ENCODE measurements at places on chromosomes 2 and 18.

DNA sequence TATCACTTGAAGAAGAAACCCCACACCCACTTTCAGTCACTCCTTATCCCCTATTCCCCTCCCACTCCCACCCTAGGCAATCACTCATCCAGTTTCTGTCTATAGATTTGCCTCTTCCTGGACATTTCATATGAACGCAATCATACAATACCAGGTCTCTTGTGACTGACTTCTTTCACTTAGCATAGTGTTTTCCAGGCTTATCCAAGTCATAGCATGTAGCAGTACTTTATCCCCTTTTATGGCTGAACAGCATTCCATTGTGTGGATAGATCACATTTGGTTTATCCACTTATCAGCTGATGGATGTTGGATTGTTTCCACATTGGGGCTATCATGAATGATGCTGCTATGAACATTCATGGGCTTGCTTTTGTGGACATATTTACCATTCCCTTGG is 6.6 kb downstream of the CFAP221 start:
- no peak for DNase-seq

GRCh38 chr2:191359133-191359532 is 113.9 kb downstream of the MYO1B start:
- DNase-seq = no peak

GRCh38 chr2:169108099-169108884 is 38.9 kb downstream of the DHRS9 start:
- DNase-seq = no peak

DNA sequence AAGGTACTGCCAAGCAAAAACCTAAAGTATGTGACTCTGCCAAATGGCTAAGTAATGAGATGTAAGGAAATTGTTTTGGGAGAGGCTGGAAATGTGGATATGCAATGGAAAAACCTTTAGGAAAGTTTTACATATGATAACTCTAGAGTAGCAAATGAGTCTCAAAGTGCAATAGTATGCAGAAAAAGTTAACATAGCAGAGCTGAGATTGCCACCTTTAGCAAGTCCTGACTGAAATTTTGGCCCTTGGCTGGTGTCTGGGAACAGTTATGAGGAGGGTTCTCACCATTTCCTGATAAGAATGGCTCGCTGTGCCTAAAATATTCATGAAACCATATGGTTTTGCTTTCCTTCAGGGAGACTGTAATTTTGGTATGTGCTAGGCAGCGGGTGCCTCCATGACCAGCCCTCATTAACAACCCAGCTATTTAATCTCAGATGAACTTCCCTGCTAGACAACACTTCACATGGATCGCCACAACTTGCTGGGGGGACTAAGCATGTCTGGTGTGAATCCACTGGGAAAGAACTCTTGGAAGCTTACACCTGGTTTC is 72.3 kb upstream of the ERBB4 start:
- no peak for DNase-seq

DNA sequence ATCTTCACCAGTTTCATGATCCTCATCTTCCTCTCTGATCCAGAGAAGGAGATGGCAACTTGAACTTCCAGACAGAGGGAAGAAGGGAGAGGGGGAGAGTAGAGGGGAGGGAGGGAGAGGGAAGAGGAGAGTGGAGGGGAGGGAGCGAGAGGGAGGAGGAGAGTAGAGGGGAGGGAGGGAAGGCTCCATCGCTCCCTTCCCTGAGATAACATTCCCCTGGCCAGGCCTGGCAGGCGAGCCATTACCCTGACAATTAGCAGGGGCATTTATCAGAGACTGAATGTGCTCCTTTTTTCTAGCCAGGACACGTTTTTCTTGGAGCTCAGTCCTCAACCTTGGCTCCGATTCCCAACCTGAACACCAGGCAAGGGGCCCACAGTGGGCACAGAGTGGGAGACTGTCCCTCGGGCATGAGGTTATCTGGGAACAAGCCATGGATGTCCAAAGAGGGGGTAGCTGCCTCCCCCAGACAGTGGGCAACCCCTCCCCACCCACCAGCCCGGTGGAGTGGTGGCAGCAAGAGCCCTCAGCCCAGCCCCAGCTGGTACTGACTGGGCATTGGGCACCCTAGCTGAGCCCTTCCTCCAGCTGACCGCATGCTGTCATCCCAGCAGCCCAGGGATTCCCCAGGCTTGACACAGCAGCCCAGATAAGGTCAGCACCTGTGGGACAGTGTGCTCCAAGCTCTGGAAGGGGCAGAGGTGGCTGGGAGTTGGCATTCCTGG is 81.8 kb downstream of the TNS1 start:
- no peak for DNase-seq

- no peak for DNase-seq
Measured at GRCh38 chr2:120809151-120809550, 73.5 kb downstream of the GLI2 start.

DNA sequence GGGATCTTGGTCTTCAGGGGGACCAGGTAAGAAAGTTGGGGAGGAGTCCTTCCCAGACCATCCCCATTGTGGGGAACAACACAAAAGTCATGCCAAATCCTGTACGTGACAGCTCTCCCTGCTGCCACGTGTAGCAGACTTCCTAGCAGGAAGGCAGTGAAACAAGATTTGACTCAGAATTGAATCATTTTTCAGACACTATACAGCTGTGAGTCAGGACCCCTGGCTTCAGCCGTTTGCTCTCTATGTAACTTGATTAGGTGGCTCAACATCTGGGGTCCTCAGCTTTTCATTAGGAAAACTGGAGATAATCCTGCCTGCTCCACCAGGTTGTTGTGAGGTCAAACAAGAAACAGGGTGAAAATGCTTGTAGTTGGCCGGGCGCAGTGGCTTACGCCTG is 32.9 kb upstream of the PDCL3 start:
- DNase-seq = no peak
